ENCODE measurements at places on chromosomes 3 and 15.
A peak's percentile ranks its signal among the peaks of the same experiment; 100 is the strongest.

DNA sequence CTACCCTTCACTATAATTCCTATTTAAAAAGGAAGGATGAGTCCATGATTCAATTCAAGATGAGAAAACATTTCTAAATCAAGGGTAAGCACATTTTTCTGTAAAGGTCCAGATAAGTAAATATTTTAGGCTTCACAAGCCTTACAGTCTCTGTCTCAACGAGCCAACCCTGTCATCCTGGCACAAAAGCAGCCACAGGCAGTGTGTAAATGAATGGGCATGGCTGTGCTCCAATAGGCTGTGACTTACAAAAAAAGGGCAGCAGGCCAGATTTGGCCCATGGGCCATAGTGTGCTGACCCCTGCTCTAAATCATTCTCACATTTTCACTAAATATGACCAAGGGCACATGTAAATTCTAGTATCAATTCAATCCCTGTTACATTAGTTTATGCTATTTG, 200.4 kb downstream of the WNT5A start:
- DNase-seq, result no peak

GRCh38 chr3:71407823-71408222, 175.7 kb downstream of the FOXP1 start:
- no peak for DNase-seq

DNA sequence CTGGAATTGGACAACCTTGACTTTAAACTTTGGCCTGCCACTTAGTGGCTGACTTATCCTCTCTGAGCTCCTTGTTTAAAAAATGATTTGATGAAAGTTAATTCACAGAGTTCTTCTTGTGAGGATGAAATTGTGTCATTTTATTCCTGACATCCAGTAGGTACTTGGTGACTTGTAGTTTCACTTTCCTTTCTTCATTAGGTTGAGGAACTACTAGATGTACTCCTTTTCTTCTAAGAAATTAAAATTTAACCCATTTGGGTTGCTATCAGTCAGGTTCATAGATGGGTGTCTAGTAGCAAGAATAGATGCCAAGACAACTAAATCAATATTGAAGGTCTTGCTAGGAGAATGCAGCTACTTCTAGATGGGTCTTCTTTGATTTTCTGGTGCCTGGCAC, 5.2 kb downstream of the NR1D2 start:
- no peak for DNase-seq

- no peak for DNase-seq
Observed at GRCh38 chr15:63008333-63009049, 34.1 kb upstream of the TPM1 start.

DNA sequence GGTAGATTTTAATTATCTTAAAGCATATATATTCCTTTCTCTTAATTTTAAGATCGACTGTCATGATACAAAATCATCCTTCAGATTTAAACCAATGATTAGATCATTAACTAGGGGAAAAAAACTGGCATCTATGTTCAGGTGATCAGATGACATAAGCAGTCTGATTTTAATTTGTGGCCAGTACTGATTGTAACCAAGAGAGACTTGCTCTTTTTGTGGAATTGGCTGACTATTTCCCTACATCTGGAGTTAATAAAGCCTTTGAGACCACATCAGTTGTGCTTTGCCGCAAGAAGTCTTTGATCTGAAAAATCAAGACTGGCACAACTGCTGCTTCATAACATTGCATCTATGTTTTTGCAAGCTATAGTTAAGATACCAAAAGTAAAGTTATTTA, 148.4 kb upstream of the CGNL1 start:
- DNase-seq, result no peak

- no peak for DNase-seq
Observed at GRCh38 chr3:54999159-54999558, 71.3 kb upstream of the LRTM1 start.

DNA sequence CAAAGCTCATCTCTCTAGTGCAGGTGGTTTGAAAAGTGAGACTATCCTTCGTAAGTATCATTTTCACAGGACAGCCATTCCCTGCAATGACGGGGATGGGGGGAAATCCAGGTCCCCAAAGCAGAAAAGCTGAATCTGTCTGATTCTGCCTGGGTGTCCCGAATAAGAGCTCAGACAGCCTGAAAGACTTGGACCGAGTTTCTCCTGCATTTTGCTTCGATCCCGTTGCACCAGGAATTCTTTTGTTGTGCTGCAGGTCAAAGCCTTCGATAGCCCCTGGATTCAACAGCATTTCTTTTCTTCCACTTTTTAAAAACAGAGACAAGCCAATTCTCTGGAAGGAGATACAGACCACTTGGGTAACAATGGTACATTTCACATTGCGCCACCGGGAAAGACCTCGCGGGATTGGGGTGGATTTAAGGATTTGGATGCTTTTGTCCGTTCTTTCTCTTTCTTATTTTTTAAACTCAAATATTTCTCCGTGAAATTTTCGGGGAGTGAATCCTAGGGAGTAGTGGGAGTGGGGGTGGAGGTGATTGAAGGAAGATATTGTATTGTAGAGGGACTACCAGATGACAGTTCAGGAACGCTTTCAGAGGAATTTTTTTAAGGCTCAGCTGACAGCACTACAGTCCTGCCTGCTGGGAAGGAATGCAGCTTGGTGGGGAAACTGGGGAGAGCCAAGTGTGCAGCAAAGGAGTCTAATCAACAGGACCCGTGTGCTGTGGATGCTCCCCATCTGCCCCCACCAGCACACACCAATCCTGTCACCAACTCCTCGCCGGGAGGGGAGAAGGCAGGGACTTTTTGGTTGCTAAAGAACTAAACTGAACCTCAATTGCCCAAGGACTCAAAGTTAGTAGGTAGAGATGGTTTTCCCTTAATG, 2.6 kb downstream of the SLITRK3 start:
- no peak for DNase-seq

DNA sequence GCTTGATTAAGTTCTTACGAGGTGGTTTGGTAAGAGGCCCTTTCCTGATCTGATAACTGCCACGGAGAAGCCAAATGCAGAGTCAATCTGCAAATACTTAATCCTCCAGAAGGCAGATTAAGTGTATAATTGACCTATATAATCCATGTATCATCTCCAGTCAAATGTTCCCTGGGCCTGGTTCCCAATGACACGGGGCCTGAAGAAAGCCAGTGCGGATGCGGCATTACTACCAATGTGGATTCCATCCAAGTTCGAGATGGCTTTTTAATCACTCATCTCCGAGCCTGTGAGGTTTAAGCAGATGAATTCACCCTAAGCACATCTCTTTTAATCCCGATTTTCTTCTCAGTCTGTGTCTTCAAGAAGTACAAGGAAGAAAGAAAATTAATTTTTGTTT, 60.0 kb upstream of the FEZF2 start:
- DNase-seq, result no peak

DNA sequence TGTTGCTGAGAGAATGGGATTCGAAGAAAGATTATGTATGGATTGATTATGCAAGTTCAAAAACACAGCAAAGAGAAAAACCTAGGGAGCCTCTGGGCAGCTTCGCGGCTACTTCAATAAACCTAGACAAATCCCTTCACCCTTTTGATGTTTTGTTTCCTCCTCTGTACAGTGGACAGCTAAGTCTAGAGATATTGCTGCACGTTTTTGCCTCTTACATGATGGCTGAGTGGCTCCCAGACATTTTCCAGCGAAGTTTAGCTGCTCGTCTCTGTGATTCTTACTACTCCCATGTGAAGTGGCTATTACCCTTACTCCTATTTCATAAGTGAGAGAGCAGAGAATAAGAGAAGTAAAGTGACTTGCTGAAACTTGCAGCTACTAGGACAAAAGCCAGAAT, 695.0 kb upstream of the GRM7 start:
- DNase-seq, result no peak

GRCh38 chr15:39287322-39288195, 293.3 kb upstream of the THBS1 start:
- no peak for DNase-seq

DNA sequence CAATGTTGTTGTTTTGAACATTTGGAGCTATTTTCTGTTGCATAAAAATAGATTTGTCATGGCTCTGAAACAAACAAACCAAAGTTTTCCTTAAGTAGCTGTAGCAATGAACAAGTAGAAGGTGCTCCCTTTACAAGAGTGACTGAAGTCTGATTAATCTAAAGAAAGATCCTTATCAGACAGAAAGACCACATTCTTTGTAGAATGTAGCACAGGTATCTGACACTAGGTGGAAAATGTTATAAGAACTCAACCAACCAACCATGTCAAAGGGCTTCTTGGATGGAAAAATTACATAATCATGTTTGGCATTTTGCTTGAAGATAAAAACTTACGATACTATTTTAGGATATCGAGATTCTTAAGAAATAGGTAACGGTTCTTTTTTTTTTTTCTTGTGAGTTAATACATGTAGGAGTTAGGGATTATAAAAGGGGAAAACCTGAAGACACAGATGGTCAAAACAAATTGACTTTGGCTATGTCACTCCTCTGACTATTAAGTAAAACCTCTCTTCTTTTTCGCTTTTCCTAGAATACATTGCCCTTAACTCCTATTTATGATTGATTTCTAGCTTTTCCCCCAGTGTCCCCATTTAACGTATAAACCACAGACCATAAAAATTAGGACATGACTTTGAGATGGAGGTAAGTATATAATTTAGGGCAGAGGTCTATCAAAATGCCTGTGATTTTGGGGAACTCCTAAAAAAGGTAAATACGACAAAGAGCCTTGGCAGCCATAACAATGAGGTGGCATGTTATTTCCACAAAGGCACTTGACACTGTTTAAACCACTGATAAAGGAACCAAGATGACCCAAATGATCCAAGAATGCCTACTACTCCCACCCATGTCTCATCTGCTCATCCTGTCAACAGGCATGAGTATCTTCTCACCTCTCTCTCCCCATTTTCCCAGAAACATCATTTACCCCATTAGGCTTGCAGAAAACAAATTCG, 72.0 kb downstream of the CCR4 start:
- no peak for DNase-seq

DNA sequence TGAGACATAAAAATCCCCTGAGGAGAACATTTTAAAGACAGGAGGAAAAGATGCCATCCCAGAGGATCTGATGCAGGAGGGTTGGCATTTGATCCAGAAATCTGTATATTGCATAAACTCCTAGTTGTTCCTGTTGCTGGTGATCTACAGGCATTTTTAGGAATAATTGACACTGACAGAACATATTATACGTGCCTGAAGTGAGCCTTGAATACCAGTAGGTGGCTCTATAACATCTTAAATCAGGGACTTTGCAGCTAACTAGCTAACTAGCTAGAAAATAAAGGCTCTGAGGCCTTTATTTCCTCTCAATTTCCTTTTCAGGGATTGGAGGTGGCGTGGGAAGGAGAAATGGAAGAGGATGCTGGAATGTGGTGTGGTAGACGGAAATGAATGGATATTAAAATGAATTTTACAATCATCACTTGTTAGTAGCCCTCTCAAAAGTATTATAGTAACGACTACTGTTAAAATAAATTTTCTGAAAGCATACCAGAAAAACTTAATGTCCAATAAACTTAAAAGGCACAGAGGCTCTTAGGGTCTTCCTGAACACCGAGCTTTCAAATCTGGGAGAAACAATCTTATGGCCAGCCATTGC, 73.8 kb upstream of the ZBED2 start:
- no peak for DNase-seq

DNA sequence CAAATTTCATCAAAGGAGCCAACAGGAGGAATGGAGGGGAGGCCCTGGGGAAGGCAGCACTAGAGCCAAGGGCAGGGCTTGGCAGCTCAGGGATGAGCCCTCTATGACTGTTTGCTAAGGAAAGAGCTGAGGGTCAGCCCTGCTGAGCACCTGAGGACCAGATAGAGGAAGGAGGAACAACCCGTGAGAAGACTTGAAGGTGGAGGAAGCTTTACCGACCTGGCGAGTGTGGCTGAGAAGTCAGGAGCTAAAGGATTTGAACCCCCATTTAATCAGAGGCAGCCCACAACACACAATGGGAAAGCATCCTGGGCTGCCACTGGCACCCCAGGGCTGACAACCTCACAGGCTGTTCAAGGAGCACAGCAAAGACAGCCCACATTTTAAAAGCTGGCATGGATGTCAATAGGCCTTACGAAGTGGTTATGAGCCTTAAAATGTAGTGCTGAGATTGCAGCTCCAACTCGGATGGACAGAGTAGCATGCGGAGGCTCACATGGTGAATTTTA, 20.7 kb upstream of the LRRC2 start:
- DNase-seq, result no peak

GRCh38 chr15:60932051-60932915, 296.8 kb downstream of the RORA start:
- DNase-seq, result peak; percentile 29

- no peak for DNase-seq
Observed at GRCh38 chr3:71511037-71511436, 72.5 kb downstream of the FOXP1 start.

DNA sequence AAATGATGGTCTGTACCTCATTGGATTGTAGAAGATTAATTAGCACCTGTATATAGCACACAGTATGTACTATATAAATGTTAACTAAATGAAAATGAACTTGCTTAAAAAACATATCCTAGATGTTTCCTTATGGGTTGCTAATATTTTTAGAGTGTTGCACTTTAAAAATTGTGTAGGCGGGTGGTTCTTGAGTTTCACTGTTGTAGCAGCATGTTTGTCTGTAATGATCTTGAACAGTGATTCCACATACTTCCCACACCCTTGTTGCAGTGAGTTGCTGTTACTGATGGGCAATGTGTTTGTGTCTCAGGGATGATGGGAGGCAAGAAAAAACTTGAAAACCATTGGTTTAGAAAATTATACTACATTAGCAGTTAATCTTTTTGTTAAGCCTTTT, 22.0 kb downstream of the USP3 start:
- no peak for DNase-seq

DNA sequence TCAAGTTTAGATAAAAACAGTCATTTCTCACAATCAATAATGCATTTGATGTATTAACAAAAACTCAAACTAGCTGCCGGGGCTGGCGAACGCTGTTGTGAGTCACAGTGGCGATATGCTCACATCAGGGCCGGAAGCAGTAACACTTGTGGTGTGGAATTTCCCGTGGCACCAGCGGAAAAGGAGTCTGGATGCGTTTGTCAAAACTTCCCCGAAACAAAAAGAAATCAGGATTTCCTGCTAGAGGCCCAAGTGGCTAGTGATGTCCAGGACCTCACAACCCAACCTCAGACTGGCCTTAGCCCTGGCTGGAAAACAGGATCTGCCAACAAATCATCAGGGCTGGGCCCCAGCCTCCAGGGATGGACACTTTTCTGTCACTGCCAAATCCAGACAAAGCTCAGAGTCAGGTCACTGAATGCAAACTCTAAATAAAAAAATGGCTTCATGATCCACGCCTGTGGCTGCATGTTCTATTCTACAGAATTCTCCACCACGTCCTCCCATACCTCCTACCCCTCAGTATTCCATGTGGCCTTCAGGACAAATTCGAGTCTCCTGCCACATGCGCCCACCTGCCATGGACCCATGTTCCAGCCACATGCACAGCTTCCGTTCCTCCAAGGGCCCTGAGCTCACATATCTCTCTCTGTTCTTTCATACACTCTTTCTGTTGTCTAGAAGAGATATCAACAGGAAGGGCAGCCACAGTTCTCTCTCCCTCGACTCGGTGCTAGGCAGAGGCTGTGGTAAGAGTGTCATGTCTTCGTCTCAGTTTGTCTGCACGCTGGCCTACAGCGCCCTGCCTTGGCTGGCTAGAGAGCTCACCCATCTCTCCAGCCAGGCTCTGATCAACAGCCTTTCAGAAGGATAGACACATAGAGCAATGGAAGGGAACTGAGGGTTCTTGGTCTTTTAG, 35.4 kb downstream of the EHD4 start:
- DNase-seq, result peak; percentile 50

- DNase-seq, result no peak
Observed at GRCh38 chr15:56040081-56041035, 46.9 kb upstream of the NEDD4 start.

- no peak for DNase-seq
Observed at GRCh38 chr15:92092289-92093105, 239.0 kb downstream of the SLCO3A1 start.

All from stimulated activated CD4-positive, alpha-beta T cell treated with anti-CD3 and anti-CD28 coated beads, TNF-alpha, amount 100 ng/mL, for 1 hour (primary cell).